Cortex of kidney (tissue), 1 donor: ENCODE measurements at places on chromosomes 3 and 15.

GRCh38 chr3:139718415-139718814 lies 40.6 kb upstream of the NMNAT3 start:
- no peak for DNase-seq

GRCh38 chr3:69750549-69750948 lies 11.3 kb downstream of the MITF start:
- no peak for DNase-seq

DNA sequence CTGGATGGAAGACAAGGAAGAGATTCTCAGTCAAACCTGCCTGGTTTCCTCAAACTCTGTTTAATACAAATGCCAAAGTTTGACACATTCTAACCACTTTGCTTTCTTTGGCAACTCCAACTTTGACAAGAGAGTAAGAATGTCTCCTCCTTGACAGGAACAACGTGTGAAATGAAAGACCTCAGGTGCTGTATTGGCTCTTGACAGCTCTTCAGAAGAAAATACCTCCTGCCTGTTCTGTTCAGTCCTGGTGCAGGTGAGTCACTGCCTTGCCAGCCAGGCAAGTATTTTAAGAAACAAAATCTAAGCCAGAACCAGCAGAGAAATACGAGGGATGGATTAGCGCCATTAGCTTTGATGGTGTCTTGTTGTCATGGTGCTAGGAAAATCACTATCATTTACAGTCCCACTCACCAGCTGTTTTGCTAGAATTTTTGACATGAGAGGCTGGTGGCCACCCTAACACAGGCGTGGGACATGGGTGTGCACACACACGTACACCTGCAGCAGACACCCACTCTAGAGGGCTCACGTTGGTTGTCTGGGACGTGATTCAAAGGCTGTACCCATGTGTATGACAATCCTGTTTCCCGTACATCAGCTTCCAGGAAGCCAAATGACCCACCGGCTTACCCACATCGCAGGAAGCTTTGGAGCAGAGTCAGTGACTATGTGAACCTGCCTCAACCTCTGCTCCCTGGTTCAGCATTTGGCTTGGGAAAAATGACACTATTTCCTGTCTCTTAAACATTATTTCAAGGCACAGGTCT lies 60.4 kb downstream of the CCNL1 start:
- DNase-seq = no peak

GRCh38 chr15:60790641-60791040 lies 311.7 kb upstream of the ICE2 start:
- no peak for DNase-seq

DNA sequence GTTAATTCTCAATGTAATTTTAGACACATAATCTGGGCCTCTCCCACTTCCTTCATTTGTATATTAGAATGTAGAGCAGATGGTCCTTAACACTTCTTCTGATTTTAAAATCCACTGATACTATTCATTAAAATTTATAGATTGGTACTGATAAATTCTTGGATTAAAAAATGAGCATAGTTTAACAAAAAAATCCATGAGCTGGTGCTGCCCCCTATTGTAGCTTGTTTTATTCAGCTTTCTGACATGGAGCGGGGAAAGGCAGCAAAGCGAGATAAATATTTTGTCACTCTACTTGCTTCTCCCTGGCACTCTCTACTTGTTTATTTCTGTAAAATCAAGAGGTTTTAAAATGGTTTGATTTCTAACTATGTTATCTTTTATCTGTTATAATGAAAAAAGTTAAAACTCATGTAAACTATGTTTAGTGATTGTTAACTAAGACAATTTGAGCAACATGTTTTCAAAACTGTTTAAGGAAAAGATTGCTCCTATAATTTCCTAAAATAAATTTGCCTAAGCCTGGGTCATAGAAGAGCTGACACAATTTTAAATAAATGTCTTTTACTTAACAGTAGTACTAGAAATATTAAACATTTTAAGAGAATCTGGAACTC lies 26.5 kb upstream of the PLOD2 start:
- DNase-seq = no peak

DNA sequence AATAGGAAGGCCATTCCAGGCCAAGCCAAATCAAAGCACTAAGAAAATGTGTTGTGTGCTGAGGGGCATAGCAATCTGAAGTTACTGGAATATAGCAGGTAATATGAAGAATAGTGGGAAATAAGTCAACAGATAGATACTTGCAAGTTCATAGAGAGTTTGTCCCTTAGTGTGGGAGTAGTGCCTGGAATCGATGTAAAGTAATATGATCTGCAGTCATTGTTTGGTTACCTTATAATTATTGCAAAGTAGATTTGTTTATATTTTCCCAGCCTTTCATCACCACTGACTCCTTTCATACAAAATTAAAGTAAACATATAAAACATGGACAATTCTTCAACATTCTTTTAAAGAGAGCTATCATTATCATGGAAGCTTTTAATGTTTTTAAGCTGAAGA lies 420.9 kb upstream of the NECTIN3 start:
- no peak for DNase-seq

DNA sequence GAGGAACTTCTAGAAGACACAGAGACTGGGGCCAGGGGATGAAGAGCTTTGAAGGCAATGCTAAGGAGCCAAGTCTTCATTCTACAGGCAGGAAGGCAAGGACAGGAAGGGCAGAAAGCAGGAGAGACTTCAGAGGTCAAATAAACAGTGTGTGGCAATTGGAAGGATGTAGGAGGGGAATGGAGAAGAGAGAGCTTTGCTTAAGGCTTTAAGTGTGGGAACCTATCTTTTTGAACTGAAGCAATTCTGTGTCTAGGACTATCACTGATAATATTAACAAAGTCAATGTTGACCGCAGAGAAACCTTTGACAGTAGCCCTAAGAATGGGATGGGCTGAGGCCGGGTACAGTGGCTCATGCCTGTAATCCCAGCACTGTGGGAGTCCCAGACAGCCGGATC lies 325.0 kb downstream of the FOXP1 start:
- DNase-seq = no peak

GRCh38 chr3:111519178-111519855 lies 22.7 kb upstream of the CD96 start:
- no peak for DNase-seq

GRCh38 chr15:31374489-31374888 lies 47.9 kb downstream of the KLF13 start:
- DNase-seq = no peak

GRCh38 chr15:51667478-51667877 lies 13.8 kb upstream of the SCG3 start:
- DNase-seq = no peak

DNA sequence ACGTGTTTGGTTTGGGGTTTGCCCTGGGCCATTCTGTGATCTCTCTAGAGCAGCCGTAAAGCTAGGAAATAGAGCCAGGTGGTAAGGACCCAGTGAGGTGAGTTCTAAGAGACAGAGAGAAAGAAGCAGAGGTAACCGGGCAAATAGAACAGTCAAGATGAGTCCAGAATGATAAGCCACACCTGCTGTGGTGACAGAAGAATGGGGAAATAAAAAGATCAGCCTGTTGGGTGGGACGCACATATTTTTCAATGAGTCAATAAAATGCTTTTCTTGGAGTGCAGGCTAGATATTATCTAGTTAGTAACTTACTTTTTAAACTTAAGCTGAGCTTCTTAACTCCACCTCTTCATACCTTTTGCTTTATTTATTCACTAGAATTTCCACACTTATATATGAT lies 135.0 kb downstream of the NFKBIZ start:
- no peak for DNase-seq
